ENCODE measurements at places on chromosomes 4 and X. TPM values are rescaled to one million over a fixed set of nuclear protein-coding genes. Genes with fewer than 3 reads are reported as not detected.

Gene ZNF157
- total RNA-seq: 0.15 TPM

- DNase-seq: no peak
- no peak overlapping the region for H3K27ac ChIP-seq
- no peak overlapping the region for H3K4me3 ChIP-seq
- no peaks in the 10 kb centered on the region for H3K4me1 ChIP-seq
These were observed 318.4 kb downstream of the TEX13A start for GRCh38 chrX:104902070-104902469.

- H3K4me3 ChIP-seq: no peak overlapping the region
- H3K27ac ChIP-seq: no peak overlapping the region
- no peak for DNase-seq
- H3K36me3 ChIP-seq: no peaks in the 10 kb centered on the region
These were observed 24.3 kb downstream of the TMEM255A start for GRCh38 chrX:120286733-120287512.

DNA sequence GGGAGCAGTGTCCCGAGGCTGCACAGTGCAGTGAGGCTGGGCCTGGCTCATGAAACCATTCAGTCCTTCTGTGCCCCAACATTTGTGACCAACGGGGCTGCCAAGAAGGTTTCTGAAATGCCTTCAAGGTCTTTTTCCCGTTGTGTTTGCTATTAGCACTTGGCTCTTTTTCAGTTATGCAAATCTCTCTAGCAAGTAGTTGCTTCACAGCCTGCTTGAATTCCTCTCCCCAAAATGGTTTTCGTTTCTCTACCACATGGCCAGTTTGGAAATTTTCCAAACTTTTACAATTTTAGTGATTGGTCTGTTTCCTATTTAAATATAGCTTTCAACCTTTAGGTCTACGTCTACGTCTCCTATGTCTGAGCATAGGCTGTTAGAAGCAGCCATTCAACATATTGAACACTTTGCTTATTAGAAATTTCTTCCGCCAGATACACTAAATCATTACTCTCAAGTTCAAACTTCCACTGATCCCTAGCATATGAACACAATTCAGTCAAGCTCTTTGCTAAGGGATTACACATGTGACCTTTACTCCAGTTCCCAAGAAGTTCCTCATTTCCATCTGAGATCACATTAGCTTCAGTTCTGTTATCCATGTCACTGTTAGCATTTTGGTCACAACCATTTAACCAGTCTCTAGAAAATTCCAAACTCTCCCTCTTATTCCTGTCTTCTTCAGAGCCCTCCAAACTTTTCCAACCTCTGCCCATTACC is 901.8 kb downstream of the GLUD2 start:
- H3K27ac ChIP-seq: no peak overlapping the region
- no peaks in the 10 kb centered on the region for H3K27me3 ChIP-seq
- no peak for DNase-seq

- no peaks in the 10 kb centered on the region for H3K27me3 ChIP-seq
- H3K36me3 ChIP-seq: no peaks in the 10 kb centered on the region
- H3K27ac ChIP-seq: no peak overlapping the region
- no peak for DNase-seq
- H3K4me3 ChIP-seq: no peak overlapping the region
These were observed 307.7 kb upstream of the ARSJ start for GRCh38 chr4:114287079-114287696.

GRCh38 chr4:174494726-174495125 is 27.6 kb downstream of the HPGD start:
- no peak overlapping the region for H3K27ac ChIP-seq
- no peak overlapping the region for H3K4me3 ChIP-seq
- no peak for DNase-seq
- peaks cover 19% of the 10 kb centered on the region for H3K4me1 ChIP-seq

DNA sequence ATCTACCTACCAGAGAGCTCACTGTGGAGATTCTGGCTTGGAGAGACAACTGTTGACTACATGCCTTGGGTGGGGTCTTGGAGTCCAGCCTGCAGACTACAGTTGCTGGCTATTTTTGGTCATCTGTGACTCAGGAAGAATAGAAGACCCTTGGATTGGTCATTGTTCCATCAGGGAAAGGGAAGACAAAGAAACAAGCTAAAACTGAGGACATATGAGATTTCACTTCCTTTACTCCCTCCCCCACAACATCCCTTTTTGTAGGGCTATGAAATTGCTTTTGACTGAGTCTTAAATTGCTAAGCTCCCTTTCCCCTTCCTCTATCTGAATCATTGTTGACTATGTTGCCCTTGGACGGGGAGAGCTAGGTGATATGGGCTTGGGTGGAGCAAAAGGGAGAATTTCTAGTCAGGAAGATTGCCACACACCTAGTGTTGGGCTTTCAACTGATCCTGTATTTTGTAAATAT is 11.7 kb downstream of the MSN start:
- DNase-seq: no peak
- no peak overlapping the region for H3K4me3 ChIP-seq
- no peaks in the 10 kb centered on the region for H3K27me3 ChIP-seq
- H3K27ac ChIP-seq: peak overlapping the region; percentile 52
- H3K4me1 ChIP-seq: peaks cover 86% of the 10 kb centered on the region

DNA sequence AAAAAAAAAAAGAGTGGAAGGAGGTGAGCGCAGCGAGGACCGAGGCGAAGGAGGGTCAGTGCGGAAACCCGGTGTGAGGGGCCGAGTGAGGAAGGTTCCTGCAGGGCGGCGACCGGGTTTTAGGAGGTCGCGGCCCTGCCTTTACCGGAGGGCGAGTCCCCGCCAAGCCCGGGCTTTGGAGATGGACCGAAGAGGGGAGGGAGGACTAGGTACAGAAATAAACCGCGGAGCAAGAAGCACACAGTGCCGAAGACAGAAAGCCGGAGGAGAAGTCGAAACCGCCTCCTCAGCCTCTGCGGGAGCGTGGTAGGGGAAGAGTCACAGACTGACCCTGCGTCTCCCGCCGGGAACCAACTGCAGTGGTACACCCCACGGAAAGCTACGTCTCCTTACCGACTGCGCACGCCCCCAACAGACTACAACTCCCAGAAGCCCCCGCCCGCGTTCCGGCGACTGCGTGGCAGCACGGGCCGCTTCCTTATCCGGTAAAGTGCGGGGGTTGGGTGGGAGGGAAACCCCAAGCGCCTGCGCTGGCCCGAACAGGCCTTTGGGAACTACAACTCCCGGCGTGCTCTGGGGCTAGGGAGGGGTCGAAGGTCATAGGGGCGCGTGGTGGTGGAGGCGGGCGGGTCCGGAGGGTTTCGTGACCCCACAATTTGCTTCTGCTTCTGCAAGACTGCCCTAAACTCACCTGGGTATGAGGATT is at the start of gene NFXL1:
NFXL1 (minus strand) TSS at position 364 of the 706 bp plus-strand sequence. CDS start 380 bp downstream, outside the sequence.
- peak within 1 kb of the TSS; percentile 88 for H3K27ac ChIP-seq
- peaks cover 3% of the 10 kb centered on the region for H3K27me3 ChIP-seq
- H3K4me1 ChIP-seq: peaks cover 33% of the 10 kb centered on the region
- peak; percentile 97 for DNase-seq

GRCh38 chr4:184563621-184564020 is 85.6 kb downstream of the CASP3 start:
- peaks cover 1% of the 10 kb centered on the region for H3K27me3 ChIP-seq
- H3K4me1 ChIP-seq: peaks cover 7% of the 10 kb centered on the region
- H3K4me3 ChIP-seq: no peak overlapping the region
- no peaks in the 10 kb centered on the region for H3K36me3 ChIP-seq
- DNase-seq: no peak

- H3K27ac ChIP-seq: no peak overlapping the region
- no peaks in the 10 kb centered on the region for H3K36me3 ChIP-seq
- H3K4me1 ChIP-seq: no peaks in the 10 kb centered on the region
- no peak for DNase-seq
- H3K27me3 ChIP-seq: peaks cover 2% of the 10 kb centered on the region
- H3K4me3 ChIP-seq: no peak overlapping the region
These were observed 268.4 kb downstream of the HS3ST1 start for GRCh38 chr4:11160288-11160687.

DNA sequence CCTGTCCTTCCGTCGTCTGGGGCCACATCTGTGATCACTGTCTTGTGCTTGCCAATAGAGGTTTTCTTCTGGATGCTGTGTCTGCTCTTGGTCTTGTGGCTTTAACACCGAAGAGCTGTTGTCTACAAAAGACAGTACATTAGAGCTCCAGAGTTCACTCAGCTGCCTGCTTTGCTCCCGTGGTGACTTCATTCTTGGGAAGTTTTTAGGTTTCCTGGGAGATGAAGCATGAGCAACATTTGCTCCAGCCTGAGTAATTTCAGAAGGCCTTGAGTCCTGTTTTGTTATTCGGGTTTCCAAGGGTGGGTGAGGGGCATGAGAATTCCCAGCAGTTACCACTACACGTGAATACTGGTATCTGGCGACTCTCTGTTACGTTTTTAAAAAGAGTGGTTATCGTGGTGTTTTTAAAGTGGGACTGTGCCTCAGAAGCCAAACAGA is 189.2 kb downstream of the SHROOM3 start:
- no peak overlapping the region for H3K27ac ChIP-seq
- no peaks in the 10 kb centered on the region for H3K4me1 ChIP-seq
- H3K36me3 ChIP-seq: no peaks in the 10 kb centered on the region

Data from activated CD4-positive, alpha-beta memory T cell treated with anti-CD3 and anti-CD28 coated beads, Interleukin-2, amount 10 ng/mL, durations not matched to agents 7 days and 5 days (primary cell).